Tongue (tissue), 3 donors: ENCODE measurements at places on chromosomes 11 and 22.

DNA sequence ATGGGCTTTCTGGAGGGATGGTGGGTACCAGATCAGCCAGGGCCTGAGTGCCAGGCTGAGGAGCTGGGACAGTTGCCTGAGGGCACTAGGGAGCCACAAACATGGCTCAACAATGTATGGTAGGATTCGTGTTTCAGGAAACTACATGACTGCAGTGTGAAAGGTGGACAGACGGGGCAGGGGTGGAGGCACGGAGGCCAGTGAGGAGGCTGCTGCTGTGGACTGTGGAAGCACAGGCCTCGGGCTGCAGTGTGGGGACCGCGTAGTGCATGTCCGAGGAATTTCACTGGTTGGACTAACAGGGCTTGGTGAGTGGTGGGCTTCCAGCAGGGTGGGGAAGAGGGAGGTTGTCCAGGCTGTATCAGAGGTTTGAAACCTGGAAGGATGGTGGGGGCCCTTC lies 7.8 kb downstream of the P2RY2 start:
- no peak for DNase-seq

GRCh38 chr22:39936523-39937145 lies 23.6 kb upstream of the TMA7B start:
- DNase-seq: no peak

DNA sequence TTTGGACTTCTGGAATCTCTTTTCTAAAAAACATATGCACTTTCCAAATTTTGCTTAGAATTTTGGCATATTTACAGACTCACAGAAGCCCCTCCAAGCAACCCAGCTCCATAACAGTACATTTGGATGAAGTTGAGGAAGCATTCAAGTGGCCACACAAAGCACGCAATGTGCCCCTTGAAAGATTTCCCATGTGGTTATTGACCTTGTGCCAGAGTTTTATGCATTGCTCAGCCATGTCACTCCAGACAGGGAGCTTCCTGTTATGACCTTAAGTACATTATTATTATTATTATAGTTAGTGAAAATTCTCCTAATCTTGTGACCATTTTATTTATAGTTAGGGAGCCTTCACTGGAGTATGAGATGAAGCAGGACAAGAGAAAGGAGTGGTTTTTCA lies 35.0 kb upstream of the BDNF start:
- no peak for DNase-seq

DNA sequence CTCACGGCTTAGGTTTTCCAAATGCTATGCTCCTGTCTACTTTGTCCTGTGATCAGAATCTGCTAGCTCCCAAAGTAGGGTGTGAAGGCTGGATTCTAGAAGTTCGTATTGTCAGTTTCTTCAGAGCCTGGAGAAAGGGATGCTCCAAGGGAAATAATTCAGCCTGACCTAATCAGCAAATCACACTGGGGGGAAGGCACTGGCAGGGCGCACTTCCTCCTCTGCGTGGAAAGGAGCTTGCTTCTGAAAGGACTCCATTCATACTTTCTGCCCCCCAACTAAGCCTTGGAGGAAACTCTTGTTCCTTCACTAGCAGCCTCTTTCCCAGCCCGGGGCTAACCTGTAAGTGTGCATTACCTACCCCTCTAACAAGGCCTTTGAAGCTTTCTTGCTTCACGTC lies 165.9 kb downstream of the NAV2 start:
- DNase-seq: no peak

GRCh38 chr11:27294654-27295053 lies 68.4 kb downstream of the CCDC34 start:
- DNase-seq: no peak

- DNase-seq: no peak
Measured at GRCh38 chr11:110198031-110198729, 98.2 kb downstream of the RDX start.

DNA sequence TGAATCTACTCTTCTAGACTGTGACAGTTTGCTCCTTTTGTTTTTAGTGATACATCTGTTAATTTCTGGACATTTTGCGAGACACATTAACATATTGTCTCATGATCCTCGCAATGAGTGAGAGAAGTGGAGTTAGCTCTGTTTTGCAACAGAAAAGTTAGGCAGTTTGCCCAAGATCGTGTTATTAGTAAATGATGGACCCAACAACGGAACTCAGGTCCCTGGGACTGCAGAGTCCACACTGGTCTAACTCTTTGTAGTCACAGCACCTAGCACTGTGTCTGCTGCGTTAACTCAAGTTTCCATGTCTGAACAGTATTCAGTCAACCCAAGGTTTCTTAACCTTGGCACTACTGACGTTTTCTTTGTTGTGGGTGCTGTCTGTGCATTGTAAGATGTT lies 3.2 kb downstream of the DEPDC7 start:
- DNase-seq: no peak

GRCh38 chr11:130830566-130830965 lies 85.7 kb downstream of the SNX19 start:
- DNase-seq: no peak

- no peak for DNase-seq
Measured at GRCh38 chr11:114199051-114199450, 97.1 kb upstream of the NNMT start.

DNA sequence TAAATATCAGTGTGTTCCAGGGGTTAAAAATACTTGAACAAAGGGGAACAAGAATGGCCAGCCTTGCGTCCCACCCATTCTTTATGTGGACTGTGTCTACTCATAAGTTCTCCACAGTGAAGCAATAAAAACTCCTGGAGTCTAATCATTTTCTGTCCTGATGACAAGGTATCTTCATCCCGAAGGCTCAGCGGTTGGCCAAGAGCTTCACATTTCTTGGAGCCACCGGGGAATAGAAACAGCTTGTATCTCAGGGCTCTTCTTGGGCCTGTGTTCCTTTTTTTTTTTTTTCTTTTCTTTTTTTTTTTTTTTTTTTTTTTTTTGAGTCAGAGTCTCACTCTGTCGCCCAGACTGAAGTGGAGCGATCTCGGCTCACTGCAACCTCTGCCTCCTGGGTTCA lies 36.8 kb upstream of the ADORA2A start:
- no peak for DNase-seq

GRCh38 chr11:37605229-37605628 lies 1007.2 kb upstream of the RAG2 start:
- no peak for DNase-seq

GRCh38 chr11:47980088-47980906 lies at the start of gene PTPRJ:
Gene PTPRJ (plus strand): TSS chr11:47980559. CDS start chr11:47980913, 354 bp downstream.
- peak; percentile 65 for DNase-seq

DNA sequence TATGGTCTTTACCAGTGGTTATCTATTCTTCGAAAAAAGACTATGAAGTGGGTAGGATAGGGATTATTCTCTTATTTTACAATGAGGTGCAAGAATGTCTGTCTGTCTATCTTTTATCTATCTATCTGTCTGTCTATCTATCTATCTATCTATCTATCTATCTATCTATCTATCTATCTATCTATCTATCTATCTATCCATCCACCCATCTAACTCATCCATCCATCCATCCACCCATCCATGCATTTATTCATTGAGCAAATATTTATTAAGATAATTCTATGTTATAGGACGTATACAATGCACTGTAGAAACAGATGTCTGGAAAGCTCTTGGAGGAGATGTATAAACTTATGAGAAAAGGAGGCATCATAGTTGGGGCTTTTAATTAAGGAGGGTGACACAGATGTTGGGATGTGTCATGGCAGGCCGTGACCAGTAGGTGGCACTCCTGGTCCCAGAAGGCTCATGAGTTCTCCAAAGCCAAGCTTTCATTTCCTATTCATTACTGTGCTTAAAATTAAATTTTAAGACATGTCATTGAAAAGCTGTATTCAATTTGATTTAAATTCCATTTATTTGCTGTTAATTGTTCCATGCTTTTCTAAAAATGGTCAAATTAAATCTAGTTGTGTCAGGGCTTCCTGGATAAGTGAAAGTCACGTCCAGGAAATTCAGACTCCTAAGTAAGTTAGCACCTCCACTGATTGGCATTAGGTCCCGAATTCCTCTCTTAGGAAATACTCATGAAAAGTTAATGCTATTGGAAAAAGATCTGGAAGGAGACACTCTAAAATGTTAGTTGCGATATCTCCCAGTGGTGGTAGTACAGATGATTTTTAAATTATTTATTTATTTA lies 19.0 kb upstream of the E2F8 start:
- DNase-seq: peak; percentile 76

GRCh38 chr22:26945565-26945964 lies 288.2 kb downstream of the MIAT start:
- no peak for DNase-seq

DNA sequence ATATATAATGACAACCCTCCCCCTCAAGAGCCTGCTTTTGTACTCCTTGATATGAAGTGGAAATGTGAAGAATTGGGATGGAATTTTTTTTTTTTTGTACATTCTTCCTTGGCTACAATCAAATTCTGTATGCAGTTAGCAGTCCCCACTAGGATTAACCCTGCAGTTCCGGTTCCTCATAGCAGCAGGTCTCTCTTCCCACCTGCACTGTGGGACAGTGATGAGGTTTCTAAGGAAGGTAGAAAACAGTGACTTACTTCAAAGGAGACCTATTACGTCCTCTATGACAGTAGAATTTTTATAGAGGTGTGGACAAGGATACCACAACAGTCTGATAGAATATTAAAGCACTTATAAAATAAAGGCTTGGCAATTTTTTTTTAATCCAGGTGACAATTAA lies 46.3 kb upstream of the ALKBH3 start:
- DNase-seq: peak; percentile 14

DNA sequence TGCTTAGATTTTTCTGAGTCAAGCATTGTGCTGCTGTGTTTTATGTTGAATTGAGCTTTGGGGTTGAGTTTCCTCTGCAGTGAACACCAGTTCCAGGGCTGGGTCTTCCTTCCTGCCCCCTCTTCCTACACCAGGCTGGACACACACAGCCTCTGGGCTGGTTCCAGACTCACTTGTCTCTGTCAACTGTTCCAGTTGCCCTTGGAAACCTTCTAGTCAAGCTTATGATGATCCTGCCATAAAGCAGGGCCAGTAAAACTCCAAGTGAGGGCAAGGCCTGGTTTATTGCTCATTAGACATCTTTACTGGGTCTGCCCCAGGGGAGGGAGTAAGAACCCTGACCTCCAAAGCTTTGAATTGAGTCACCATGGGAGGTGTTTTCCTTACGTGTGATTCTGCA lies 61.1 kb downstream of the KIAA1671 start:
- no peak for DNase-seq

DNA sequence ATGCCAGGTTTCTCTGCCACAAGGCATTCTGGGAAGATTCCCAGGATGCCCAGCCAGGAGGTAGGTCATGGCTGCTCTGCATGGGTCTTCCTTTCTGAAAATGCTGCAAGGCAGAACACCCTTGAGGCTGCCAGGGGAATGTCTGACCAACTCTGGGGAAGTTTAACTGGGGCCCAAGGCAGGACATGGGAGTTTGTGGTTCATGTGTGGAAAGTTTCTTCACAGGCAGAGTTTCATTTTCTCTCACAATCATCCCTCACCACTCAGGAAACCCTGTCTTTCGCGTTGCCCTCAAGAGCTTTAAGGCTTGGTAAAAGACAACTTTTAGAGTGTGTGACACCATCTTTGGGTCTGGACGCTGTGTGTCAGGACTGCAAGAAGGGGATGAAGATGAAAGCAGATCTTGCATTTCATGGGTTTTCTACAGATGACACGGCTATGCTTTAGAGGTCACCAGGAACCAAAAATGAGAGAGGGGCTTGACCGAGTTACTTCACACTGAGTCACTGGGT lies 133.5 kb downstream of the CD44 start:
- no peak for DNase-seq

GRCh38 chr22:24883432-24883831 lies 63.1 kb downstream of the LHFPL7 start:
- no peak for DNase-seq

DNA sequence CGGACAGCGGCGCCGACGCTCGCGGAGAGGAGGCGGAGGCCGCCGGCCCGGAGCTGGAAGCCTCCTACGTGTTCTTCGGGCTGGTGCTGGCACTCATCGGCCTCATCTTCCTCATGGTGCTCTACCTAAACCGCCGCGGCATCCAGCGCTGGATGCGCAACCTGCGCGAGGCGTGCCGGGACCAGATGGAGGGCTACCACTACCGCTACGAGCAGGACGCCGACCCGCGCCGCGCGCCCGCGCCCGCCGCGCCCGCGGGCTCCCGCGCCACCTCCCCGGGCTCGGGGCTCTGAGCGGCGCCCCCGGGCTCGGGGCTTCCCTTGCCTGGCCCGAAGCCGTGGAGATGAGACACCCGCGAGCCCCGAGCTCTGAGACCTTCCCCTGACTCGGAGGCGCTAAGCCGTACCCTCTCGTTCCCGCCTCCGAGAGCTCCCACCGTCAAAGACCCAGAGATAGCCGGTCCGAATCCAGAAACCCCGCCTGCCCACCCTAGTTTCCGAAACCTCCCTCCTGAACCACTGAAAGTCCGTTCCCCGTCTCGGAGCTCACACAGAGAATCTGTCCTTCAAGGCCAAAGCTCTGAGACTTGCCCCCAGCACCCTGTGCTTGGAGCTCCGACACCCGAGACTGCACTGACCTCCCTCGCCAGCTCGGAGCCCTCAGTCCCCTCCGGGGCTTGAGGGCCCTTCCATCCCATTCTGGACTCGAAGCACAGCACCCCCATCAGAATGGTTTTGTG lies 1.5 kb downstream of the TPBGL start:
- no peak for DNase-seq

- no peak for DNase-seq
Measured at GRCh38 chr11:115591380-115591779, 87.2 kb upstream of the CADM1 start.

DNA sequence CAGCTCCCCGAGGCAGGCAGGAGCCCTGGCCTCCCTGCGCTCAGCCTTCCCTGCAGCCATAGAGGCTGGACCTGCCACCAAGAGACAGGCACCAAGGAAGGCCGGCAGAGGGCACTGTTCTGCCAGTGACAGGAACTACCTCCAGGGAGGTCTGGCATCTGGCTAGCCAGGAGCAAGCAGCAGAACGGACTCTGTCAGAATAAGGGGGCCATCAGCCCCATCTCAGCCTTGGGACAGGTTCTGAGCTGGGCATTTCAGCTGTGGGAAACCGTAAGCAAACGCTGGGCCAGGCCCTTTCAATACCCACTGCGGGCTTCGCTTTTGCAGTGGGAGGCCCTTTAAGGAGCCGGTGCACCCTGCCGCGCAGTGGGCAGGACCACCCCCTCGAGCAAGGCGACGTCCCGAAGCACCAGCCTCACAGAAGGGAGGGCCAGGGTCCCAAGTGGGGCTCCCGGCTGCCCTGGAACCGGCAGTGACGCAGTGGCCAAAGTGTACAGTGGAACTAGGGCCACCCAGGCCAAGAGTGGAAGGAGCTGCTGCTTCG lies 18.2 kb downstream of the IFT27 start:
- DNase-seq: peak; percentile 69

GRCh38 chr11:75268626-75269366 lies 28.2 kb downstream of the TPBGL start:
- no peak for DNase-seq

GRCh38 chr11:702462-703461 lies 3.3 kb upstream of the EPS8L2 start:
- DNase-seq: no peak

DNA sequence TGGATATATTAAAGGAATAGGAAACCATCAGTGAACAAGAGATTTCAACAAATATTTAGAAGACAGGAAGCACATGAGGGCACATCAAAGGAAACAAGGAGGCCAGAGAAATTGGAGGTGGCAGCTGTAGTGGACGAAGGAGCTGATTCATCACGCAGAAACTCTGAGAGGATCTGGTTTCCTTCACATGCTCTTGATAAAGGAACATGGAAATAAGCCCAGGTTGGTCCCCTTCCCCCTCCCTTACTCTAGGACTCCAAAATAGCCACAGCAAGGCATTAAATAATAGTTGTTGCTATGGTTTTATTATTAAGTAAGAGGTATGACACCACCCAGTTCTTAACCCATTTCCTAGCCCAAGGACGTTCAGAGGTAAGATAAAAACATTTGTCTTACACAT lies 11.3 kb downstream of the IZUMO1R start:
- no peak for DNase-seq

GRCh38 chr11:124211321-124211720 lies 28.2 kb downstream of the OR10D3 start:
- no peak for DNase-seq
